Left hindlimb (tissue), 1 donor: ENCODE measurements at places on chromosomes 3 and 15.

DNA sequence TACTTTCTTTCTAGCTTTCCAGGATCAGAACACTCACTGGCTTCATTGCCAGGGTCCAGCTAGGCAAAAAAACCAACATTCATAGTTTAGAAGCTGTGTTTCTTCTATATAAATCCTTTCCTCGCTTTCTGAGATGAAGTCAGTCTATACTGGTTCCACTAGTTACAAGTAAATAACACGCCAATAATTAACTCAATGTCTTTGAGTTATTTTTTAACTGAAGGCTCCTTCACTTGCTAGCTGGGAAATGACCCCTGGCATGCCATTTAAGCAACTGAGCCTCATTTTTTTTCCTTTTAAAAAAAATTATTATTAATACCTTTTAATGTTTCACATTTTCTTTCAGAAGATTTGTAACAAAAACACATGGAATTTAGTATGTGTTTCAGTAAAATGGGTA is 2.1 kb upstream of the CCDC174 start:
- DNase-seq = no peak

DNA sequence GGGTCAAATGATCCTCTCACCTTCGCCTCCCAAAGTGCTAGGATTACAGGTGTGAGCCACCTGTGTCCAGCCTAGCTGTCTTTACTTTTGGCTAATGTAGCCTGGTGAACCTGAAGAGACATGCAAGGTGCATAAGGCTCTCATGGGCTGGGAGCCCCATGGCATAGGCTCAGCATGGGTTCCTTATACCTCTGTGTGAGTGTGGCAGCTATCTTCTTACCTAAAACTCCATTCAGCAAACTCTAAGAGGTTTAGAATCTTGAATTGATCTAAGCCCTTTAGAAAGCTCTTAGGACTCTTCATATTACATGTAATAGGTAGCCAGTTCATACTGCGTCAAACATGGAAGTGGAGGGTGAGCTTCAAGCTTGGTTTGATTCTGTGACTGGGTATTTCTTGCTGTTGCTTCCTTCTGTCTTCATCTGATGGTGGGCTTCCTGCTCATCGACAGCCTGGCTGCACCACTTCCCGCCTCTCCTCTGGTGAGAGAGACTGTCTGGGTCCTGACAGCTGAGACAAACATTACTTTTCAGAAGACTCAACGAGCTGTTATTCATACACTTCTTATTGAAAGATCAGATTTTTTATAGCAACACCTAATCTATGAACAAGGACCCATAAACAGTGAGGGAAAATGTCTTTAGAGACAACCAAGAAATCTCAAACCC is 19.2 kb upstream of the TKT start:
- DNase-seq = no peak

- DNase-seq = no peak
Observed at GRCh38 chr3:189687475-189687874, 56.3 kb downstream of the TP63 start.

GRCh38 chr3:185851046-185851445 is 26.2 kb upstream of the IGF2BP2 start:
- DNase-seq = no peak

GRCh38 chr15:74960286-74960685 is 3.7 kb upstream of the RPP25 start:
- no peak for DNase-seq

- DNase-seq = no peak
Observed at GRCh38 chr3:64318001-64318400, 92.7 kb upstream of the PRICKLE2 start.

GRCh38 chr3:94226078-94226477 is 163.2 kb downstream of the NSUN3 start:
- no peak for DNase-seq

GRCh38 chr3:120795017-120795648 is 52.6 kb downstream of the GTF2E1 start:
- DNase-seq = peak; percentile 62

- DNase-seq = no peak
Observed at GRCh38 chr15:70091726-70092463, 5.8 kb downstream of the TLE3 start.

DNA sequence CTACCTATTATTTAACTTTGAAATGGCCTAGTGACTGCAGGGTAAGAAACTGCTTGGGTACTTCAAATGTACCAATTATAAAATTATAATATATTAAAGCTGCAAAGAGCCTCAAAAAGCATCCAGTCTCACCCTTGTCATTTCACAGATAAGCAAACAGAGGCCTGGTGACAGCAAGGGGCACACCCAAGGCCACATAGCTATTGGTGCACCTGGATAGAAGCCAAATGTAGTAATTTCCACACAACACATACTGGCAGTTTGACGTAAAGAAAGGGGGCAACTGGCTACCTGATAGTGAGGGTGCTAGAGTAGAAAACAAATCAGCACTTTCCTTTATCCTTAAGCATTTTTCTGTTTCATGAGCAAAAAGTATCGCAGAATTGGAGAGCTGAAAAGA is 51.1 kb downstream of the IFT57 start:
- no peak for DNase-seq

DNA sequence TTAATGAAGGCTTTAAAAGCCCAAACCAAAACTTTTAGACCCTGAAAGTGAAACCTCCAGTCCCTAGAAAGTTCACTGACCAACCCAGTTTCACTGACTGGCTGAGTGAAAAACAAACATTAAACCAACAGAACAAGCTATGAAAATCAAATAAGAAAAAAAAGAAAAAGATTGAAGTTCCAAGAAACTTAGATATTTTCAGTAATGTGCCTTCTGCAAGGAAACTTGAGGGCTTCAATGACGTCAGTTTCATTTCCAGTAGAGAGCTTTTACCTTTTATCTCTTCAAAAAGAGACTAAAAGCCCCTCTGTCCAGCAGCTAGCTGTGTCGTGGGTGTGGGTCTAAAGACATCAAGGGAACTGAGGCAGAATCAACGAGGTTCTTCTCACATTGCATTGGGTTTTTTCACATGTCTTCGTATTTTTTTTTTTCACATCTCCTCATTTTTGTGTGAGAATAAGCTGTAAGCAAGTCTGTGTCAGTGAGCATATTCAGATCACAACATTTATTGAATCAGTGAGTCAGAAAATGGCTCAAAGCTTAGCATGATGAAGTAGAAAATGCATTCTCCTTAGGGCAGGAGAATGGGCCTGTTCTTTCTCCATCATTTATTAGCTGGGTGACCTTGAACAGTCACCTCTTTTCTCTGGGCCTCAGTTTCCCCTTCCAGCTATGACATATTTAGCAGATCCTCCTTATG is 54.8 kb upstream of the BCL6 start:
- DNase-seq = no peak

GRCh38 chr15:41795996-41796856 is 21.9 kb downstream of the MAPKBP1 start:
- no peak for DNase-seq

- DNase-seq = no peak
Observed at GRCh38 chr15:70158309-70159000, 60.7 kb upstream of the TLE3 start.

- no peak for DNase-seq
Observed at GRCh38 chr15:70533931-70534742, 229.2 kb downstream of the UACA start.

DNA sequence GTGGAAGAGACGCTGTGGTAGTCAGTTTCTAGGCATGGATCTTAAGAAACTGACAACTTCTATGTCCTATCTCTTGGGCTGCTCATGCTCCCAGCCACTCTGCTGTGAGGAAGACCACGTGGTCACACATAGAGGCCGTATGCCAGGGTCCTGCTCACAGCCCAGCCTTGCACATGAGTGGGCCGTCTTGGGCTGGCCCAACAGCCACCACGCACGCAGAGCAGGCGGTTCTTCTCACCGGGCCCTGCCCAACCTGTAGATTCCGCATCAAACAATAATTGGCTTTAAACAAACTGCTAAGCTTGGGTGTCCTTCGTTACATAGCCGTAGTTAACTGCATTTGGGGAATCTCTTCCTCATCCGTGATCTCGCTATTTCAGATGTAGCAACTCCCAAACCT is 26.0 kb downstream of the SLC41A3 start:
- no peak for DNase-seq

GRCh38 chr3:126996905-126997304 is 14.0 kb downstream of the PLXNA1 start:
- no peak for DNase-seq

GRCh38 chr3:171622126-171622525 is 161.9 kb upstream of the TNIK start:
- no peak for DNase-seq

GRCh38 chr3:126356373-126357264 is 589 bp downstream of the KLF15 start:
- DNase-seq = peak; percentile 48

DNA sequence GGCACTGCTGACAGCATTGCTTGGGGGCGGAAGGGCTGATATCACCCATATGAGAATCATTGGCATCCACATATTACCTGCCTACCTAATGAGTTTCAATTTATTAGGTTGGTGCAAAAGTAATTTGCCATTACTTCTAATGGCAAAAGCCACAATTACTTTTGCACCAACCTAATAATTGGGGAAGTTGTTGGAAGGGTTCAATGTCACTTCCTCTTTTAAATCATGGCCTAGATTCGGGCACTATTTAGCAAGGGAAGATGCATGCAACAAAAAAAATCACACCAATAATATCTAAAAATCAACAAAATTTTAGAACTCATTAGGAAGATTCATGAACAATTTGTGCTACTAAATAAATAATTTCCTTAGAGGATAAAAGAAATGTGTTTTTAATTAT is 56.0 kb upstream of the AGTR1 start:
- DNase-seq = no peak

- no peak for DNase-seq
Observed at GRCh38 chr15:101177866-101178265, 74.0 kb downstream of the CHSY1 start.

- no peak for DNase-seq
Observed at GRCh38 chr15:73328149-73328820, 40.5 kb downstream of the HCN4 start.

DNA sequence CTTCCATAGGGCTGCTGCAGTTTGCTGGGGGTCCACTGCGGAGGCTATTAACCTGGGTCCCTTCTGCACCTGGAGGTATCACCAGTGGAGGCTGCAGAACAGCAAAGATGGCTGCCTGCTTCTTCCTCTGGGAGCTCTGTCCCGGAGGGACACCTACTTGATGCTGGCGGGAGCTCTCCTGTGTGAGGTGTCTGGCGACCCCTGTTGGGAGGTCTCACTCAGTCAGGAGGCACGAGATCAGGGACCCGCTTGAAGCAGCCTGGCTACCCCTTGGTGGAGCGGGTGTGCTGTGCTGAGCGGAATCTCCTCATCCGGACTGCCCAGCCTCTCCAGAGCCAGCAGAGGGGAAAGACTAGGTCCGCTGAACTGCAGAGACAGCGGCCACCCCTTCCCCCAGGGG is 56.0 kb upstream of the CTXND1 start:
- DNase-seq = no peak

DNA sequence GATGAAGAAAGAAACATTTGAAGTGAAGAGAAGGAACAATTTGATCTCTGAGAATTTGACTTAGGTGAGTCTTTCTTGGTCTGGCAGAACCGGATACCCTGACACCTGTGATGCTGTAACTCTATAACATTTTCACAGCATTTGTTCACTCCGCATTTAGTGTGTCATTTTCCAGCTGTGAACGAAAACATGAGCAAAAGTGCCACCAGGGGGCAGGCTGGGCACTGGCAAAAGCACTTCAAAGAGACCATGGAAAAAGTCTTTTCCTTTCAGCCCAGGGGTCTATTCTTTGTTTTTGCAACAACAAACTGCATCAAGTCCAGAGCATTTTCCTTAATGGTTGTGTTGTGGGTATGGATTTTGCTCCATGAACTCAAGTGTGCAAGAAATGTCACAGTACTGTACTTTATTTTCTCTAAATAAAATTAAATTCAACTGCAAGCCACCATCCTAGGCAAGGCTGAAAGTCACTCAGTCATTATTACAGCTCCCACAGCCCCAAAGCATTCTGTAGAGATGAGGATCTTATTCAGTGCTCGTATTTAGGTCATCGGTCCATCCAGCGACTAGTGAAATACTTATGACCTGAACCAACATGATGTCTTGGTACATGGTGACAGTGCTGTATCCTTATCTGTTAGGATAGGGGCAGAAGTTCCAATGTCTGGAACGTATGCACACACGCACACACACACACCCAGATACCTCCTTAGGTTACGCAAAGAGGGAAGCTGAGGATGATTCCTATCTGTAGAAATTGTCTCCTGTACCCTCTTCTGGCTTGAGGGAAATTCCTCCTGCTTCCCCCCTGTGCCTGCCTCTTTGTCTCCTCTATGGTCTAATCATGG is 125.5 kb downstream of the GADL1 start:
- DNase-seq = peak; percentile 80

- no peak for DNase-seq
Observed at GRCh38 chr15:76209942-76210341, 101.3 kb downstream of the ETFA start.

DNA sequence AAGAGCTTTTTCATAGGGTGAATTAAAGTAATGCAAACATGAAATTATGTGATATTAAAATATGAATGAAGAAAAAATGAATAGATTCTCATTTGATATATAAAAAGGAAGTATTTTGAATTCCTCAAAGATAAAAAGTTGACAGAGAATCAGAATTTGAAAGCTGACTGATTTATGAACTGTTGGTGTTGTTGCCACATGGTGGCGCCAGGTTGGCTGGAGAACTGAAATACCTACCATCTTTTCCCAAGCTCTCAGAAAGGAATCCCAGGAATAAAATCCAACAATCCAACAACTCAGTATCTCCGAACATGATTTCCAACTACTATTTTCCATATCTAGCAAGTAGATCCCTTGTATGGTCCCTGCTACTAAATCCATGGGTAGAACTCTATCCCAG is 3.1 kb downstream of the MYRIP start:
- DNase-seq = no peak

- no peak for DNase-seq
Observed at GRCh38 chr3:108528459-108529252, 18.3 kb upstream of the MYH15 start.

- DNase-seq = no peak
Observed at GRCh38 chr3:157104928-157105652, 54.9 kb downstream of the CCNL1 start.

GRCh38 chr15:85763673-85764633 is 30.8 kb downstream of the KLHL25 start:
- DNase-seq = no peak

- DNase-seq = no peak
Observed at GRCh38 chr3:69890691-69891090, 108.8 kb upstream of the SAMMSON start.

GRCh38 chr3:178084938-178085816 is 451.1 kb upstream of the KCNMB2 start:
- peak; percentile 90 for DNase-seq

- no peak for DNase-seq
Observed at GRCh38 chr3:151410891-151411559, 26.5 kb upstream of the P2RY12 start.

DNA sequence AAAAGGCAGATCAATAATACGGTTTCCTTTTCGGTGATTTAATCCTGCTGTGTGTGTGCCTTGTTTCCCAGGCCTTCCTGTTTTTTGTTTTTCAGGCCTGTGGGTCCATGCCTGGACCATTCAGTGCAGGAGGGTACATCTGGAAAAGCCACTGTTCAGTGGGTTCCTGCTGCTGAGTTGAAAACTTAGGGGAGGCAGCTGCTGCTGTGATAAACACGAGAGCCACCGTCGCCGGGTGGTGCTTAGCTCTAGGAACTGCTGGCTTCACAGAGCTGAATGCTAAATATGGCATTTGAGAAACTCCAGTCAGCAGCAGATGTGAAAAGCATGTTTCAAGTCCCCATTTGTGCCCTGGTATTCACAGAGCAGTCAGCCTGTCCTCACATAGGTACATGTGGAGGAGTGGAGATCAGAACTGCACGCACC is 44.0 kb downstream of the SYNM start:
- DNase-seq = no peak

GRCh38 chr3:22141769-22142168 is 390.8 kb upstream of the ZNF385D start:
- DNase-seq = no peak

- no peak for DNase-seq
Observed at GRCh38 chr3:122786066-122786465, 7.6 kb downstream of the HSPBAP1 start.
